ENCODE measurements at places on chromosomes 2 and 18.

- DNase-seq: no peak
These were observed 71.8 kb downstream of the HAUS1 start for GRCh38 chr18:46176001-46176400.

GRCh38 chr2:103977241-103977640 is 876.7 kb upstream of the POU3F3 start:
- DNase-seq: no peak

DNA sequence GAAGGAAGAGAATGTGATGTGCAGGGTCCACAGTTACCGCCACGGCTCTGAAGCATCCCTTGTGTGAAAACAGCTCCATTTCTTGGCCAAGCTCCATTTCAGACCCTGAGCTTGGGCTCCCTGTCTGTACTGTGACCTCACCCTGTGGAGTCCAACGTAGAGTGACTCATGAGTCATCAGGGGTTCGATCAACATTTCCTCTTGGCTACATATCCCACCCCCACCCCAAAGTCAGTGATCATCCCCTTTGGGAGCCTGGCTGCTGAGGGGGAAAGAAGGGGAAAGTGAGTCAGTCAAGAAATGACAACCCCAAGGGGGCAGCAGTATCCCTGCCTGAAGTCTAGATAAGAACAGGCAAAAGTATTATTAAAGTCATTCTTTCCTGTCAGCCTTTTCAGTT is 62.2 kb downstream of the PAPOLG start:
- DNase-seq: peak; percentile 33

DNA sequence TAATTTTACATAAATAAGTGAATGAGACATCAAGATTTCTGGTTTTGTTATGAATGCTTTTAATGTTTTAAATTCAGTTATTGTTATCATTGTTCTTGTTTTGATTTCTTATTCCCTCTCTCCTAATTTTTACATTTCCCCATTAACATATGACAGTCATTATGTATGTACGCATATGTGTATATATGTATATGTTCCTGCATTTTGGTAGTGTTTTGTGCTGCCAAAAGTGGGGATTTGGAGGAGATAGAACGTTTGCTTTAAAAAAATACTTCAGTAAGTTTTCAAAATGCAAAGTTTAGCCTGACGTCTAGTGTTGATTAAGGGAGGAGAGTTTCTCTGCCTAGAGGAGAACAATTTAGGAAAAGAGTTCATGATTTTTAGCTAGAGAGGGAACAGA is 385.2 kb downstream of the EPHA4 start:
- DNase-seq: no peak

- no peak for DNase-seq
These were observed 84.4 kb downstream of the TMEM131 start for GRCh38 chr2:97911206-97911921.

DNA sequence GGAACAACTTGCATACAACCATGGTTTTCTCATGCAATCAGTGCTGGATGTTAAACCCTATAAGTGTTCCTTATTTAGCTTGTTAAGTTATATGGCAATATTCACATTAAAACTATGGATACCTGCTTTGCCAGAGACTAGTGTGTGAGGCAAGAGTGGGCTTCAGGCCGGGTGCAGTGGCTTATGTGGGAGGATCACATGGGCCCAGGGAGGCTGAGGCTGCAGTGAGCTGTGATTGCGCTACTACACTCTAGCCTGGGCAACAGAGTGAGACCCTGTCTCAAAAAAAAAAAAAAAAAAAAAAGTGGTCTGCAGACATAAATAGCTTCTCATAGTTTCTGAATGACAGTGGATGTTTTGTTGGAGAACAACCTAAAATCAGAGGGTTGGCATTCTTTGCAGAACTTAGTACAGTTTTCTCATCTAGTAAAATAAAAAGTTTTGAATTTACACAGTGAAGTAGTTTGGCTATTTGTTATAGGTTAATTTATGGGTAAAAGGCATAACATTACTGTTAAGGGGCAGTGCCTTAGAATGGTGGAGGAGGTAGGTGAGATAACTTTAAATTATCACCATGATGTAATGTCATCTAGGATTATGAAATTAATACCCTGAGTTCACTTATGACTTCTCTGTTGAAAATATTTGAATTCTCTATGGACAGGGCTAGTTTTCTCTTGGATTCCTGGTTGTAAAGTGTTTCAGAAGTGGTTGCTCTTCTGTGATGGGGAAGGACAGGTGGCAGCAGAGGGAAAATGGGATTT is 5.3 kb downstream of the CERS6 start:
- no peak for DNase-seq

DNA sequence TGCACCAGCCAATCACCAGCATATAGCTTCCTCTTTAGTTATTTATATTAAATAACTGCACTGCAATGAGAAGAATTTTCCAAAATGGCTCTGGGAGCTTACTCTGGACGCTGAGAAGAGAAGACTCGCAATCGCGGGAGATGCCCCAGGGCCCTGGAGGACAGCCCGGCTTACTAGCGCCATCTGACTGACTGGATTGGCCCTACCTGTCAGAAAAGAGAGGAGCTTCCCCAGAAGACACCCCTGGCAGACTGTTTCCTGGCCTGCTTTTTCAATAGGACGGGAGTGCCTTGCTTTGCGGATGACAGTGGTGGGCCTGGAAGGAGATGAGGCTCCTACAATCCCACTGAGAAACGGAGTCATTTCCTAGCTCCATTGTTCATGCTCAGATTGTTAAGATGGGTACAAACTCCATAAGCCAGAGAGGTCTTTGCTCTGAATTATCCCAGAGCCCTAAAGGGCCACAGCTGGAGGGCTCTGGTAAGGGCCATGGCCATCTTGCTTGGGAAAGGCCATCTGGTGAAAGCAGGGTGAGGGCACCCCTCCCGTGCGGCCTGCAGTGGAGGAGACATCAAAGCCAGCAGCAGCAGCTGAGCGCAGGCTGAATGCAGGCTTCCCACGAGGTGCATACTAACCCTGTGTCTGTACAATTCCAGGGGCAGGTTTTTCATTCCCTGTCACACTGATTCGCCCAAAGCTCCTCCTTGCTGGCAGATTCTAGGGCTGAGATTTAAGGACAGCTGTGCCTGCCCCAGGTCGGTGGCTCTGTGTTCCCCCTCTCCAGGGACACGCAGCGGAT is 92.1 kb downstream of the GALR1 start:
- DNase-seq: no peak

DNA sequence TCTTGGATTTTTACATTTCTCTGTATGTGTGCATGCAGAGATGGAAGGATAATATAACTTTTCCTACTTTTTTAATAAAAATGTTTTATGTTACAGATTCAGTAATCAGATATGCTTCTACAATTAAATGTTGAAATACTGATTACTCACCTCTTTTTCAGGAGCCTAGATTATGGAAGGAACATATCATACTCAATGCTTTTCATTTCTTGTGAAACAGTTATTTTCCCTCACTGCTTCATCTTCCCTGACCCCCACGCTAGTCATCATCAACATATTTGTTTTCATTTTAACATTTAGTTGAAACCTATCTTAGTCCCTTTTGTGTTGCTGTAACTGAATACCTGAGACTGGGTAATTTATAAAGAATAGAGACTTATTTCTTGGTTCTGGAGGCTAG is 190.7 kb downstream of the WDR7 start:
- no peak for DNase-seq

DNA sequence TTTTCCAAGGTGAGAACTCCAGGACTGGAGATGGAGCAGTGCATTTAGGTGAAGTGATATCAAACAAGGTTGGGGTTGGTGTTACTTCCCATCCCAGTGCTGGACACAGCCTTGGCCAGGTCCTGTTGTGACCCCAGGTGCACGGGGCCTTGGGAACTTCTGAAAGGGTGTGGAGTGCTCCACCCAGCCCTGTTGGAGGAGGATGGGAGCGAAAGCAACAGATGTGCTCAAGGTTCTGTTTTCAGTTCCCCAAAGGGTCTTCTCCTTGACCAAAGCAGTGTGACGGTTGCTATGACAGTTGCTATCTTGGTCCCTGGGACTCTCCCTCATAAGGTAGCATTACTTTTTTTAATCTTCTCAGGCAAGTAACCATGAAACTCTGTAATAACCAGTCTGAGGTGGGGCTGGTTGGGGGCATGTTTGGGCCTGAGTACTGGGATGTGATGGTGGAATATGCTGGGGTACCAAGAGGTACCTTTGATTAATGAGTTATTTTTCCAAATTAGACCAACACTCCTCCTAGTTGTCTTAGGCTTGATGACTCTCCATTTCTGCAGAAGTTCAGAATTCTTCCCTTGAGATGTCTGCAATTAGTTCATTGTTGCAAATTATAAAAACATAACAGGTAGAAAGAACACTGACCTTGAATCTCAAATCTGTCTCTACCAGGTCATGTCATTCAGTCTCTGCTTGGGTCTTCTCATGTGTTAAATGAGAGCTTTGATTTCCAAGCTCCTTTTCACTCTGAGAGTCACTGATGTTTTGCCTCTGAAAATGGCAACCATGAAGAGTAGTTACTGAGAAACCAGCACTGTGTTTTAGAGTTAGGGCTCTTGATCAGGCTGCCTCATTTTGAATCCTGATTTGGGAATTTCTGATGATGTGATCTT is 154.5 kb downstream of the RPIA start:
- no peak for DNase-seq

DNA sequence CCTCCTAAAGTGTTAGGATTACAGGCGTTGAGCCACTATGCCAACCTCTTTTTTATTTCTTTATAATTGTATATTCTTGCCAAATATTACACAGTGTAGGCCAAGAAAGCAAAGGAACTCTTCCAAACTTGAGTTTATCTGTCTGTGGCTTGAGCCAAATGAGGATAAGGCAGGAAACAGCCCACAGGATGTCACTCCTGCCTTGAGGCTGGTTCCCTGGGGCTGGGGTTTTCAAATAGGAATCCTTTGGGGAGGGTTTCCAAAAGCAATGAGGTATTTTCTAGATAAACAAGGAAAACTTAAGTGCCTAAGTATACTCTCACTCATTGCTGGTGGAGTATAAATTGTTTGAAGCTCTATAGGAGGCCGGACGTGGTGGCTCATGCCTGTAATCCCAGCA is 56.4 kb downstream of the ADCY3 start:
- no peak for DNase-seq

DNA sequence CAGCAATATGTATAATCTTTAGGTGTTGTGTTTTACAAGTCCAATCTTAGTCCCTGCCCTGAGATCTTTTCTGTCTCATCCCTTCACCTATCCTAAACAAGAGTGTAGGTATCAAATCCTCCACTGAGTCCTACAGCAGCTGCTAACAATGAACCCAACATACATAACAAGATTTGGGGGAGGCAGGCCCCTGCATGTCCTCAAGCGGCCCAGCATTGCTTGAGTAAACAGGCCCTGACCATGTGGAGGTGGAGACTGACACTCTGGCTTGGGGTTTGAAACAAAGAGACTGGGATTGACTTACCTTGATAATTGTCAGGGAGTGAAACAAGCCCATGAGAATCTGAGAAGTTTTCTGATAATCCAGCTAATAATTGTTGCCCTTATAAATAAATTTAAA is 213.4 kb downstream of the STK39 start:
- DNase-seq: no peak

- no peak for DNase-seq
These were observed 280.7 kb upstream of the HNRNPA3 start for GRCh38 chr2:176931588-176932563.

GRCh38 chr18:48033790-48034650 is 103.6 kb upstream of the SMAD2 start:
- DNase-seq: no peak

GRCh38 chr18:22503803-22504202 is 86.1 kb upstream of the CTAGE1 start:
- DNase-seq: no peak

- DNase-seq: no peak
These were observed 376.4 kb downstream of the ZEB2 start for GRCh38 chr2:144143294-144144151.

- DNase-seq: no peak
These were observed 143.4 kb upstream of the SIX2 start for GRCh38 chr2:45152691-45153090.

DNA sequence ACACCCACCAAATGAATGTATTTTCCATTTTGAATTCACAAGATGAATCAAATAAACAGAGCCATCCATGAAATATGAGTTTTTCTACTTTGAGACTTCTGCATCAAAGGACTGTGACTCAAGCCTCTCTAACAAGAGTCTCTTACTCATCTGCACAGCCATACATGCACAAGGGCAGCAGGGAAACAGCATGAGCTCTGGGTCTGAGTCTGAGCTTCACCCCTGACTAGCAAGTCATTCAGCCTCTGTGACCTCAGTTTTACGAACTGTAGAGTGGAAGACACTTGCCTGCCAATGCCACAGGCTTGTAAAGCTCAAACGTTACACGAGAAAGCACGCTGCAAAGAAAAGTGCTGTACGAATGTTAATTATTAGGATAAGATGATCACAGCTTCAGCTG is 42.9 kb downstream of the MREG start:
- no peak for DNase-seq

DNA sequence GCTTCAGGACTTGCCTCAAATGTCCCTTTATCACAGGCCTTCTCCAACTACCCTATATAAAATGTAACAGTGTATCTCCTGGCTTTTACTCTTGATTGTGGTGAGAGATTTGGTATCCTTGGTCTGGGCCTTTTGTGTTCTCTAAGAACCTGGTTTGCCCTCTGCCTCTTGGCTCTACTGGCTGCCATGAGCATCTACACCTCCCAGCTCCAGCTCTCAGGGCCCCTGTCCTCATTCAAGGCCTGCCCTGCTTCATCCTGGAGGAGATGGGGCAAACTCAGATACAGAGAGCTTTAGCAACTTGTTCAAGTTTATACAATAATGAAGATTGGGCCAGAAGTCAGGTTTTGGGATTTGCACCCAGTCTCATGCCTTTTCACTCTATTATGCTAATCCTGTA is 45.0 kb downstream of the QPCT start:
- no peak for DNase-seq

DNA sequence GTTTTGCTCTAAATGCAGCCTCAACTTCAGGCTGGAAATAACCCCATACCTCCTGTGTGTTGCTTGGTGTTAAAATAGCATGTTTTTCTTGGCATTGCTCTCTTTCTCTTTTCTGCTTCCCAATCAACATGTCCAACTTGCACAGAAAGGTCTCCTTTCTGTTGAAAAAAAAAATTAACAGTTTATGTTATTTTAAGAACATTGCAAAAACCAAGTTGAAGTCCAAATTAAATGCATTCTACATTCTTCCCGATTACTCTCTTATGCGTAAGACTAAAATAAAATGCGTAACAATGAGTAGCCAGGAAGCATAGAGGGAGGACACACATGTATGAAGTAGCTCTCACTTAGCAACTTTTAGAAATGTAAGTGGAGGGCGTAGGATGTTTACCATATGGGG is 1406.1 kb upstream of the NXPH2 start:
- DNase-seq: no peak

DNA sequence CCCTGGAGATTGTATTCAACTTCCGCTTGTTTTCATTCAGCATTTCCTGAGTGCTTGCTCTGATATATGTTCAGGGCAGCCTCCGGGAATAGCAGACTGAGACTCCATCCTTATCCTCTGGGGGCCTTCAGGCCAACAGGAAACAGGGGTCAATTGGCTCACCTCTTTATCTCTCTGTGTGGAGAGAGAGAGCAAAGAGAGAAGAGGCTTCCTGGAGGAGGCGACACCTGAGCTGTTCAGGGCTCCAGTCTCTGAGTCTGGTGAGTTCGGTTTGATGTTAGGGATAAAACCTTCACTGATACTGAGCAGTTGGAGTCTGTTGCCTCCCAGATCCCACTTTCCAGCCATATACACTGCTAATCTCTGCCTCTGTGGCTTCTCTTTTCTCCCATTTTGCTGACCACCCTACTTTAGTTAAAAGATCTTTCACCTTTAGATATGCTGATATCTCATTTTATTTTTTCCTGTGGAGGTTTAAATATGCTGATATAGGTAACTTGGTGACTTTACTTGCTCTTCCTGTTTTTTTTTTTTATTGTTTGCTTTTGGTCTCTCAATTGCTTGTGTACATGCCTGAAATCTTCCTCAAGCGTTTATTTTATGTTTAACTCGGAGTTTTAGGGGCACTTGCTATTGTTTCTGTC is 56.9 kb downstream of the KCNS3 start:
- DNase-seq: no peak
